ENCODE measurements at places on chromosomes 12 and 14. TPM values are rescaled to one million over a fixed set of nuclear protein-coding genes. Genes with fewer than 3 reads are reported as not detected.

DNA sequence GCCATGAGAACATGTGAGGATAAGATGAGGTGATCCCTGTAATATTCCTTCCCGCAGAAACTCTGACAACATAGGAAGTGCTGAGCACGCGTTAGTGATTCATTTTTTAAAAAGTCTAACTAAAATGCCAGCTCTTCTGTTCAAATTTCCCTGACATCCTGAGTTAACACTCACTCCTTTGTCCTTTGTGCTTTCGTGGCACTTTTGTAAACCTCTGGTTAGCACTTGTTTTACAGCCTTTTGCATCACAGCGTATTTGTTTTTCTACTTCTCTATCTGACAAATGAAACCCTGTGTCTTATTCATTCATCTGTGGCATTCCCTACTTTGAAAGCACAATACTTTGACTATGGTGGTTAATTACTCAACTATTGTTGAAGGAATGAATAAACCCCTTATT is 313.6 kb downstream of the NUAK1 start:
- no peaks in the 10 kb centered on the region for H3K27me3 ChIP-seq
- H3K36me3 ChIP-seq, result peaks cover 5% of the 10 kb centered on the region
- peak overlapping the region; percentile 68 for H3K27ac ChIP-seq
- peaks cover 47% of the 10 kb centered on the region for H3K4me1 ChIP-seq
- no peak for DNase-seq
- no peak overlapping the region for H3K4me3 ChIP-seq

DNA sequence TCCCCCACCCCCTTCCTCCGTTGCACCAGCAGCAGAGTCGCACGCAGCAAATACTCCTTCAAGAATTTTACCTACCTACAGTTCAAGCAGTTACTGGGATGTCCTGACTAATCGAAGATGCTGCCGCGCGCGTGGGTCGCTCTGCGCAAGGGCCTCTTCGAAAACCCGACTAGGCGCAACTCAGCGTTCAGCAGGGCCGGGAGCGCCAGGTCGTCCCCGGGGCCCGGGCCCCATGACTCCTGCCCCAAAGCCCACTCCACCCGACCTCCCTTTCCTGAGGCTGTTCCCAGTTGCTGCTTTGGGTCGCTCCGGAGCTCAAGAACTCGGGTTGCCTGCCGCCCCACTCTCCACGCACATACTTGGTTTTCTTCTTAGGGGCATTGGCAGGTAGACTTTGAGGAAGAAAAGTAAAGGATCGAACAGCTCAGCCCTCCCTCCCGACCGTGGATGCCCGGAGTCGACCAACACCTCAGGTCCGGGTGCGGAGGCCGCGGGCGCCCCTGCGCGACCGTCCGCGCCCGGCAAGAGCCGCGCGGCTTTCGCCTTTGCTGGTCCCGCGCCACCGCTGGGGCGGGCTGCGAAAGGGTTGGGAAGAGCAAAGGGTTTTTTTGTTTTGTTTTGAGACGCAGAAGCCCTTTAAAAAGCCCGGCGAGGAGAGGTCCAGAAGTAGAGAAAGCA is 1.9 kb downstream of the BMP4 start:
- no peaks in the 10 kb centered on the region for H3K36me3 ChIP-seq
- peak overlapping the region; percentile 92 for H3K4me3 ChIP-seq
- H3K27me3 ChIP-seq, result peaks cover 98% of the 10 kb centered on the region
- no peak for DNase-seq
- peaks cover 43% of the 10 kb centered on the region for H3K4me1 ChIP-seq

DNA sequence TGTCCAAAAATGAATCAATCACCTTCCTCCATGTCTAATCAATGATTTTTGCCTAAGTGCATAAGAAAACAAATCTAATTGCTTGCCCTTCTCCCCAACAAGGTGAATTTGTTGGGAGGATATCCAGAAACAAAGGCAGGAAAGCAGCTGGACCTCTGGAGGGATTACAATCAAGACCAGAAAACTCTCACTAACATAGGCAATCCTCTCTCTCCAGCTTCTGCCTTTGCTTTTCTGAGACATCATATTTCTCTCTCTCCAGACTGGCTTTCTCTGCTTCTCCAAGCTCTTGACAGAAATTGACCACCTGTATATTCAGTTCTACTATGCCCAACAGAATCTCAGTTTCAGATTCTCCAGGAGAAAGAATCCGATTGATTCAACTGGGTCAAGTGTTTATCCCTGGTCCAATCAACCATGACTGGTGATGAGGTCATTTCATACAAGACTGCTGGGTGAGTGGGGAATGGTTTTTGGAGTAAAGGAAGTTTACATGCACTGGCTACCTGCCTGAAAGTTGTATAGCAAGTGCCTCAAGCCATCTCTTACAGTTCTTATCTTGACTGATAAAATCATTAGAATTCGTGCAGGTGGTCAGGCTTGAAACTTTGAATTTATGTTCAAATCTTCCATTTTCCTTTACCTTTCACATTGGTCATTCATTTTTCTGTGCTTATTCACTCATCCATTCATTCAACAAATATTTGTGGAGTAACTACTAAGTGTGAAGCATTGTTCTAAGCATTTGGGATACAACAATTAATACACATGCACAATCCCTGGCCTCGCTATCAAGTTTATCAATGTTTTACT is 22.2 kb upstream of the CFAP54 start:
- no peaks in the 10 kb centered on the region for H3K4me1 ChIP-seq
- H3K36me3 ChIP-seq, result no peaks in the 10 kb centered on the region
- no peak for DNase-seq
- H3K27me3 ChIP-seq, result no peaks in the 10 kb centered on the region

The GYS2 gene
- total RNA-seq, result not detected

Measured in neural crest cell (in vitro differentiated cells).